AG08395 (cell line): ENCODE measurements at places on chromosomes 12 and 14.
A peak's percentile ranks its signal among the peaks of the same experiment; 100 is the strongest.

DNA sequence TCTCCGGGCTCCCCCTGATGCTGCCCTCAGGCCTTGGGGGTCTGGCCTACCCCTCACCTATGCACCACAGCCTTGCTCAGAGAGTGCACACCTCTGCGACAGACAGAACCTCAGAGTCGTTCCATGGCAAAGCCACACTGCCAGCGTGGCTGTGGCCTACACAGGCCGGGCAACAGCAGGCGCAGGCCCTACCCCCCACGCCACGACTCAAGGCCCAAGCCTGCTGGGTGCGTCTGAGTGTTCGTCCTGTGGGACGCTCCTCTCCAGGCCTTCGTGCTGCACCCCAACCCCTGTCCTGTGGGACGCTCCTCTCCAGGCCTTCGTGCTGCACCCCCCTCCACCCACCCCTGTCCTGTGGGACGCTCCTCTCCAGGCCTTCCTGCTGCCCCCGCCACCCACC is 54.2 kb downstream of the LRCOL1 start:
- DNase-seq, result no peak

DNA sequence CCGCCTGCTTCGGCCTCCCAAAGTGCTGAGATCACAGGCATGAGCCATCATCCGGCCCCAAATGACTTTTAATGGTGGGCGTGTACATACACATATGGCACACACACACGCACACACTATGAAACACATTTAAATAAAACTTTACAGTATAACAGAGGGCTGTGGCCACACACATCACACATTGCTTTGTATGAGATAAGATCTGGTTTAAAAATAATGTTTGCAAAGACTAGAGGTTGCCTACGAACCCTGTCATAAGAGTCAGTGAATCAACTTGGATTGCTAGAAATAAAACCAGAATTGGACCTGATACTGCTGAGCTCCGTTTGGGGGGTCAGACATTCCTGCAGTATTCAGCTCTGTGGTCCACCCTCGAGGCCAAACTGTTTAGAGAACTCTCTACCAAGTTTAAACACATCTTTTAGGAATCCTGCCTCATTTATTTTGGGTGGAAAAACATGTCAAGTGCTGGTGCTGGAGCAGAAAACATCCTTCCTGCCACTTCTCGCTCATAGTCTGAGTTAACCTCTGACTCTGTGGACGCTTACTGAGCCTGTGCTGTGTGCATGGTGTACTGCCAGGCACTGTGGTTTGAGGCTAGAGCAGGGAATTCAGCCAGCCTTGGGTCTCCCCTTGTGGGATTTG is 47.8 kb upstream of the EML1 start:
- DNase-seq, result no peak

- DNase-seq, result no peak
These were observed 70.8 kb upstream of the TMCC3 start for GRCh38 chr12:94721173-94721572.

DNA sequence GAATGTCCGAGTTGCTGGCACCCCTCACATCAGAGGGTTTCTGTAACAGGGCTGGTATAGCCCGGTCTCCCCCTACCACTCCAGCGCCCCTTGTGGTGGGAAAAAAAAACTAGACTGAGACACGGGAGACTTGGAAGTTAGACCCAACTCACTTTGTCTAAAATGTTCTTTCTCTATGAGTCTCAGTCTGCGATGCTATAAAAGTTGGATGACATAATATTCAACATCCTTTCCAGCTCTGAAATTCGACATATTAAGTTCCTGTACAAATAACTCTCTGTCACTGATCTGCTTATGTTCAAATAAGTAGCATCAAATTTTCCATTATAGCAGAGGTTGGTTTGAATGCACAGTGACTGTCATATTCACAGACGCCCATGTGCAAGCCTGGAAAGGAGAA is 25.7 kb upstream of the TC2N start:
- no peak for DNase-seq

DNA sequence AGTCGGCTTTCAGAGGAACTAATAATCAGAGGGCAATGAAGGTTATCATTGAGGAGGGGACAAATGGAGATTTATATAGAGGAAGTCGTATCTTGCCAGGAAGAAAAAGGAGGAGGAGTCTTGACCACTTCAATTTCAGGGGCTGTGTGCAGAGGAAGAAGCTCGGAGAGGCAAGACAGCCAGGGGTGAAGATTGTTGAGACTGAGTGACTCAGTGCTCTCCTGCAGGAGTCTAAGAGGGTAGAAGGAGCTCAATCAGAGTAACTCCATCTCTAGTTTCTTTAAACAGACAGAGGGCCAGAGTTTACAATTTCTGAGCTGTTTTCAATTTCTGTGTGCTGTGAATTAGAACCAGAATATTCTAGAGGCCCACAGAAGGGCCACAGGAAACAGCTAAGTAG is 439.3 kb upstream of the PRICKLE1 start:
- DNase-seq, result no peak

DNA sequence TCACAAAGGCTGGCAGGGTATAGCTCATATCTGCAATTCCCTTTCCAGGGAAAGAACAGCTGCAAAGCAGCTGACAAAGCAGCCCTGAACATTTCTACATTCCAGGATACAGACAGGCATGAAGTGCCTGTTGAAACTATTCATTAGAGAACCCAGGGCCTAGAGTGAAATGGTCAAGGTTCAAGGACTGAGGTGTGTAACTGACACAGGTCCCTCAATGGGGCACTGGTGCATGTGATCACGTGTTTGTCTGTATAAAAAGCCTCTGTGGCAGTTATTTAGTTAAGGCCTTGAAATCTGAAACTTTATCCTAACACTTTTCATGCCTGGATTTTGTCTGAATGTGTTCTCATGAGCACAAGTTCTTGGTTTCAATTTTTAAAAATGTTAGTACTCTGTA is 47.1 kb downstream of the GIT2 start:
- DNase-seq, result peak; percentile 62

- no peak for DNase-seq
These were observed 27.3 kb downstream of the CHST11 start for GRCh38 chr12:104484079-104484478.

GRCh38 chr12:89225808-89226411 is 126.4 kb downstream of the DUSP6 start:
- peak; percentile 78 for DNase-seq

GRCh38 chr12:65415826-65416225 is 137.3 kb downstream of the MSRB3 start:
- no peak for DNase-seq

- peak; percentile 60 for DNase-seq
These were observed 131.0 kb upstream of the NCOR2 start for GRCh38 chr12:124698211-124698997.

- DNase-seq, result no peak
These were observed 33.9 kb downstream of the TPH2 start for GRCh38 chr12:71972441-71973074.

GRCh38 chr14:52987042-52987441 is 36.2 kb upstream of the FERMT2 start:
- DNase-seq, result no peak

GRCh38 chr12:98594050-98594835 is 757 bp downstream of the SLC25A3 start:
- DNase-seq, result peak; percentile 17

- DNase-seq, result no peak
These were observed 511.7 kb upstream of the SEL1L start for GRCh38 chr14:82045339-82045738.

- DNase-seq, result no peak
These were observed 874.9 kb downstream of the NRXN3 start for GRCh38 chr14:79044894-79045624.

DNA sequence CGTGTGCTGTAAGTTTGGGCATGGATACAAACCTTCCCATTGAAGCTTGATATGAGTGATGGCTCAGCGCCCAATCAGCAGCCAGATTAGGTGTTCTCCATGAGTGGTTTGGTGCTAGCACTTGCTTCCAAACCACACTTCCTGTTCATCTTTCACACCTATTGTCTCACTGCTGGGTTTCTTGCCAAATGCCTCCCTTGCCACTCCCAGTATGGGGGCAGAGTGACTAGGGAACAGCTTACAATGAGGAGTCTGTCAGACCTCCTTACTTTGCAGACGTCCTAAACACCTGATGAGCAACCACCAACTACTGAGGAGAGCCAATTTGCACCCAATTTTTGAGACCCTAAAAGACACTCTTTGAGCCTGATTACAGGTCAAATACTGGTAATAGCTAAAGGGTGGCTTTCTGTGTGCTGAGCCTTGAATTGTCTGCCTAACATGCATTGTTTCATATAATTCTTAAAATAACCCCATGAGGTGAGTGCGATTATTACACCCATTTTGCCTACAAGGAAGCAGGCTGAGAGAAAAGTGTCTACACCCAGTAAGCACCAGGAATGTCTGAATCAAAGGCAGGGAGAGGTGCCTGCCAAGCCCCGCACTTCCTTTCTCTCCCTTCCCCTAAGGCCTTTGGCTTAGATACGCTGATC is 48.4 kb upstream of the FOS start:
- DNase-seq, result peak; percentile 31

- peak; percentile 6 for DNase-seq
These were observed 94.7 kb upstream of the GSC start for GRCh38 chr14:94864387-94865195.

DNA sequence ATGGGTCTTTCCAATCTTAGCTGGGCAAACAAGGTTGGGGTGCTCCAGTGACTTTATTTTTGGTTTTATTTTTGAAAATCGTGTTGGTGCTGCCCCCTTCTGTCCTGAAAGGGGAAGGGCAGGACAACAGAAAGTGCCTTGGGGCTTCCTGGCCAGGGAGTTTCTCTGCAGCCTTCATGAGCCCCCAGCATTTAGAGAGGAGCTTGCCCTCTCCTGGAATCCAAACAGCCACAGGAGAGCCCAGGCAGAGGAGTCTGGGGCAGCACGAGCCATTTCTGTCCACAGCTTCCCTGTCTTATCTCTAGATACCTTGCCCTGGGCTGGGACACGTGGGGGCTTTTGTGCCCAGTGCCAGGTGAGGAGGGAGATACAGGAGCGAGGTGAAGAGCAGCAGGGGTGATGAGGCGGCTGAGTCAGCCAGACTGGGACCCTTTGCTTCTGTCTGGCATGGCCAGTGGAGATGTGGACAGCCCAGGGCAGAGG is 4.4 kb upstream of the C1RL start:
- DNase-seq, result peak; percentile 71
